ENCODE measurements at places on chromosomes 3 and 15.

- DNase-seq, result no peak
These were observed 12.1 kb downstream of the SACM1L start for GRCh38 chr3:45701172-45701867.

- DNase-seq, result no peak
These were observed 84.2 kb upstream of the ZNF280D start for GRCh38 chr15:56817321-56818080.

- no peak for DNase-seq
These were observed 42.2 kb downstream of the C3orf85 start for GRCh38 chr3:109178708-109179107.

GRCh38 chr15:60969658-60970057 lies 259.4 kb downstream of the RORA start:
- no peak for DNase-seq

- DNase-seq, result no peak
These were observed 87.4 kb upstream of the ARHGEF3 start for GRCh38 chr3:56889131-56889530.

- DNase-seq, result no peak
These were observed 433.5 kb upstream of the PPP2R3A start for GRCh38 chr3:135532021-135532420.

- DNase-seq, result no peak
These were observed 27.2 kb downstream of the HSPBAP1 start for GRCh38 chr3:122766430-122766829.

GRCh38 chr15:58070801-58071418 lies 5.4 kb upstream of the ALDH1A2 start:
- peak; percentile 80 for DNase-seq

DNA sequence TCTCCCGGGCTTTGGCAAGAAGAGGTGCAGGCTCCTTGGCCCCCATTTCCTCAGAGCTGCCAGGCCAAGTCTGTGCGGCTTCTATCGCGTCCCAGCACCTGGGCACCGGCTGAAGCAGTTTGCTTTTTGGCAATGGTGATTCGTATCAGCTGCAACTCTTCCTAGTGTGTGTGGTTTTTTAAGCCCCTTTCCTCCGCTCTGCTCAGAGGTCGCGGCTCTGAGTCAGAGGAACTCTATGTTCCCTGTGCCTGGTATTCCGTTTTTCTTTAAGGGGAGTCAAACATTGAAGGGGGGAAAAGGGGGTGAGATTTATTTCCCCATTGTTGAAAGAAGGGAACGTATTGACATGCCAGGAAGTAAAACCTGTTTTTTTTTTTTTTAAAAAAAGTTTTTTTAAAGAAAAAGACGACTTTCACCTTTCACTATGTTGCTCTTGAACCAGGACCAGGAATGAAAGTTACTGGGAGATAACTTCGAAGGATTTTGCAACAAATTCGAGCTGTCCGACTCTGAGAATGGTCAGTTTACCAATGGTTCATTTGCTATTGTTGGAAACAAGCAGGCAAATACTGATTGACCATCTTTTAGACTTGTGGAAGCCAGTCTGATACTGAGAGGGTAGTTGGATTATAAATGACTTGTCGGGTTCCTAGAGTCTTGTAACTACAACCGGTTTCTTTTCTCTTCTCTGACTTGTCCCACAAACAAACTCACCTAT lies 1.1 kb downstream of the ARMC8 start:
- DNase-seq, result no peak

DNA sequence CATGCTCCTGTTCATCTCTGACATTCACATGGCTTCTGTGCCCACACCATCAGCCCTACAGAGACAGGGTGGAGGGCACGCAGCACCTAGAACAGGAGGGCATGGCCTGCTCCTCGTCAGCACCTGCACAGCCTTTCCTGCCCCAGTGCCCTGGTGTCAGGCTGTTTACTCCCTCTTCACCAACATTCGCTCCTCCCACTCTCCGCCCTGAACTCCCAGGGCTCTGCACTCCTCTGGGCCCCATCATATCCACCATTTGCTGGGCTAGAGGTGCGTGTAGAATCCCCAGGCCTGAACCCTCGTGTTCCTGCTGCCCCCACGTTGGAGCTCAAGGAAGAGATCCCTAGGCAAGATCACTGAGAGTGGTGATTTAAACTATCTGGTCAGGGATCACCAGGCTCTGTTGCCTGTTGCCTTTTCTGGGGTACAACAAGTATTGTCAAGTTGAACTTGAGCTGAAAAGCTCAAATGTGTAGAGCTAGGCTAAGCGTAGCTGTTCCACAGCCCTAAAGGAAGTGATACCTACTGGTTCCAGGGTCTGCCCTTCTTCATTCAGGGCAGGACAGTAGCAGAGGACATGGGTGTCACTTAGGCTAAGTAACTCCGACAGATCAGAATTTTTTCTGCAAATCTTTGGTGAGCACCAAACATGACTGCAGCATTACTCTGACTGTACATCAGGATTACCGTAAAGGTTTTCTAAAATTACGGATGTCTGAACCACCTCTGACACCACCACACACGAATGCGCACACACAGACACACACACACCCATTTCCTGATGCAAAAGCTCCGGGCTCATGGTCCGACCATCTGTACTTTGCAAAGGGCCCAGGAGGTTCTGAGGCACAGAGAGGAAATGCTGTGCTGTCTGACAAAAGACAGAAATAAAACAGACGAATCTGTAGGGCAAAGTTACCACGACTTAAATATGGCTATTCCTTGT lies 43.7 kb upstream of the GNB5 start:
- no peak for DNase-seq

- DNase-seq, result peak; percentile 93
These were observed 14.4 kb upstream of the TKT start for GRCh38 chr3:53269888-53270880.

- no peak for DNase-seq
These were observed 89.4 kb upstream of the SOX2 start for GRCh38 chr3:181622365-181622764.

DNA sequence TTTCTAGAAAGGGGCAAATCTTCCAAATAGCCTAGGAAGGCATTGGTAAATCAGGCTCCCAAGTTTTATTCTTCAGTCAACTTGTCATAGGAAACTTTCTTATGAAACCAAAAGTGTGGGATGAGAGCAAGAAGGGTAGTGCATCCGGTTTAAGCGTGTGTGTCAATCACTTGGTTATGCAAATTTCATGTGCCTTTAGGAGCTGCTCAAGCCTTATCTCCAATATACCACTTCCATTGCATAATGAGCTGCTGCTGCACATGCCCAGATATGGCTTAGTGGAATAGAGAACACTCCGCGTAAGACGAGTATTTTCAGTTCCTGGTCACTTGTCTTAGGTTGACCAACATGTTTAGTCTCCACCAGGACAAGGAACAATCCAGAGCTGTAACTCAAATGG lies 242.1 kb downstream of the CBLB start:
- DNase-seq, result no peak

GRCh38 chr3:9402410-9403228 lies 5.2 kb downstream of the SETD5 start:
- no peak for DNase-seq

DNA sequence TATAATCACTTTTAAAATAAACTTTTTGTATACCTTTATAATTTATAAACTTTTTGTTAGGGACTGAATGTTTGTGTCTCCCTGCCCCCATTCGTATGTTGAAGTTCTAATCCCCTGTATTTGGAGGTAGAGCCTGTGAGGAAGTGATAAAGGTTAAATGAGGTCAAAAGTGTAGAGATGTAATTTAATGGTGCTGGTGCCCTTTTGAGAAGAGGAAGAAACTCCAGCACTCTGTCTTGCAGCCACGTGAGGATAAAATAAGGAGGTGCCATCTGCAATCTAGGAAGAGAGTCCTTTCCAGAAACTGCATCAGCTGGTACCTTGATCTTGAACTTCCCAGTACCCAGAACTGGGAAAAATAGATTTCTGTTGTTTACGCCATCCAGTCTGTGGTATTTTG lies 106.1 kb upstream of the RGMA start:
- no peak for DNase-seq

GRCh38 chr15:33005582-33005981 lies 188.9 kb downstream of the FMN1 start:
- no peak for DNase-seq

GRCh38 chr15:63090472-63090871 lies 31.2 kb upstream of the LACTB start:
- no peak for DNase-seq

- no peak for DNase-seq
These were observed 19.2 kb downstream of the DYNC1LI1 start for GRCh38 chr3:32551496-32551895.

- no peak for DNase-seq
These were observed 891 bp upstream of the DMXL2 start for GRCh38 chr15:51623386-51623938.

- no peak for DNase-seq
These were observed 2.4 kb downstream of the KLF15 start for GRCh38 chr3:126354776-126355175.

DNA sequence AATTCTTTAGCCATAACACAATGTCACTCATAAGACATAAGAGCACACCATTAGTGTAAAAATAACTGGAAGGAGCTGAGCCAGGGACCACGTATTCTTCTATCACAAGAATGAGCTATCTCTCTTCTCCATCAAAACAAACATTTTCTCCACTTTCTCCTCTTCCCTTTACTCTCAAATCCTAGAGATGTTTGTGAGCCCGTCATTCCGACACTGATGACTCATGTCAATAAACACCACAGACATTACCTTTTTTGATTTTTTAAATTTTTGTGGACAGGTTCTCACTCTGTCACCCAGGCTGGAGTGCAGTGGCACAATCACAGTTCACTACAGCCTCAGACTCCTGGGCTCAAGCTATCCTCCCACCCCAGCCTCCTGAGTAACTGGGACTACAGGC lies 86.6 kb downstream of the MEX3B start:
- no peak for DNase-seq

DNA sequence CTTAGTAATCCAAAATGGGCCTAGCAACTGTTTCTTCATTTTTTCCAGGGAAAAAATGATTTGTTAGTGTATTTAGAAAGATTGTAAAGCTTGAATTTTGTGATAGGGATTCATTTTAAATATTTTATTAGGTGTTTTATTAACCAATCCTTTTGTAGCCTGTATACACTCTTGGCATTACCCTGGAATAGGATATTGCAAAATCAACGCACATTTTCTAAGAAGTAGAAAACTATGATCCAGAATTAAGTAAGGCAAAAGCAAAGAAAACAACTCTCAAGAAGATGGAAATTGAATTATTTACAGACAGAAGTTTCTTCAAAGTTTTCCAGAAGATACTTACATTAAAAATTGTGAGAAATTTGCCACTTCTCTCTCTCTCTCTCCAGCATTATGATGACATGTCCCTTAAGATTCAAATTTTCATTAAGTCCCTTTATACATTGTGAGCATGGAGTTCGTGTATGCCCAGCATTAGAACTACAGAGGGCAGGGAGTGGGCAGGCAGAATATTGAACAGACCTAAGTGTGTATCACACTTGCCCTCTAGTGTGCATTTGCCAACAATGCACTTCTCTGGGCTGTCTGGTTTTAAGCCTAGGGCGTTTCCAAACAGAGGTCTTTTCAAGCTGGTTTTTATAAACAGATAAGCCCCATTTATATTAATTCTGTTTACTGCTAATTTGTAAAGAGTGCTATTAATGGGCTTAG lies 28.5 kb upstream of the CMSS1 start:
- DNase-seq, result no peak

GRCh38 chr15:69813881-69814280 lies 283.8 kb downstream of the TLE3 start:
- DNase-seq, result no peak

DNA sequence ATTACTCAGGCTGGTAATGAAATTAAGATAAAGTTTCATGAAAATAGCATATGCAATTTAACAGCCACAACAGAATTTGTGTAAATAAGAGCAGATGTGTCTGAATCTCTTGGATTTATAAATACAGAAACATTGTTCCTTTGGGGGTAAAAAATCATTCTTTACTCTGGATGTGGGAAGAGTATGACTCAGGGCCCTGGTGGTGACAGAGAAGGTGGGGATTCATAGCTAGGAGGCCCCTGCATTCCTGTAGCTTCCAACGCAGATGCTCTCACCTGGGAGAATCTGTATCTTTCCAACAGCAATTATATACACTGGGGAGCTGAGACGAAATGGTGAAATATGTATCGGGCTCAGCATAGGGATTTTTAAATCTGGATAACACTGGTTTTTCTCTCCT lies 167.6 kb upstream of the CADPS start:
- DNase-seq, result no peak

DNA sequence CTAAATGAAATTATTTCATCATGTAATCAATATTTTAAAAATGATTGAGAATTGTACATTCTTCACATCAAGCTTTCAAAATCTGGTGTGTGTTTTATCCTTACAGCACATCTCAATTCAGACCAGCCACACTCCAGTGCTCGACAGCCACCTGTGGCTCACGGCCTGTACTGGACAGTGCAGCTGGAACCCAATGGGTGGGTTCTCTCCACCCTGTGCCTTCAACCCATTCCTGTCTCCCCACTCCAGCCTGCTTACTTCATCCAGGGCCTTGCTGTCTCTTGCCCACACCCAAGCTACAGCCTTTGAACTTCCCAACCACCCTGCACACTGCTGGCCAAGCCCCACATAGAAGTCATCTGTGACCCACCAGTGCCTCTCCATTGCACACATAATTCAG lies 17.6 kb downstream of the CYP19A1 start:
- DNase-seq, result no peak

GRCh38 chr3:69058180-69058946 lies 6.2 kb upstream of the TMF1 start:
- no peak for DNase-seq

DNA sequence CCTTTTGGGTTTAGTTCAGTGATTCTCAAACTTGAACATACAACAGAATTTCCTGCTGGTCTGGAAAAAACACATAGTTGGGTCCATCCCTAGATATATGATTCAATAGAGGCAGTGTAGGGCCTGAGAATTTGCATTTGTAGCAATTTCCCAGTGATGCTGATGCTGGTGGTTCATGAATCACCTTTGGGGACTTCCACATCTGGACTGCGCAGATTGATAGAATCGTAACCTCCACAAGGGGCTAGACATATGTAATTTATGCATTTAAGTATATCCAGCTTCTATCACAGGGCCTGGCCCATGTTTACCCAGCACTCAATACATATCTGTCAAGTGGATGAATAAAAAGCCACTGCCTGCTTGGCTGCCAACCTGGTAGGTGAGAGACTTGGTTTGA lies 33.8 kb upstream of the SUCLG2 start:
- no peak for DNase-seq

Data from cardiac septum (tissue), 1 donor.